A549 treated with CORT108297 at 1 μM for 4 hours (cell line): ENCODE measurements at places on chromosomes 7 and 10. TPM values are rescaled to one million over a fixed set of nuclear protein-coding genes. Genes with fewer than 3 reads are reported as not detected.

CDK13 gene
- total RNA-seq, result 19.4 to 21.3 TPM (median 20.3 TPM) in 5 replicates

TDRD1 gene
- not detected in 5 replicates for total RNA-seq

PRDX3 gene
- total RNA-seq, result 299 to 330 TPM (median 326 TPM) in 5 replicates

LLCFC1 gene
- total RNA-seq, result not detected in 5 replicates

ATP5MK gene
- total RNA-seq, result 484 to 582 TPM (median 511 TPM) in 5 replicates

TUBAL3 gene
- total RNA-seq, result 0.23 to 0.57 TPM (median 0.39 TPM) in 5 replicates

PHKG1 gene
- total RNA-seq, result 0.31 to 0.83 TPM (median 0.65 TPM) in 5 replicates

MYO3A gene
- 0.05 TPM in 1 of 5 replicates, not detected in the others for total RNA-seq

ANXA8L1 gene
- 86.4 to 129 TPM (median 111 TPM) in 5 replicates for total RNA-seq

UCN3 gene
- not detected in 5 replicates for total RNA-seq

ATRNL1 gene
- total RNA-seq, result 0.14 to 0.30 TPM (median 0.22 TPM) in 5 replicates

AMPH gene
- total RNA-seq, result 0.05 to 0.09 TPM (median 0.07 TPM) in 5 replicates

EPO gene
- total RNA-seq, result not detected in 5 replicates

TRPV5 gene
- not detected in 5 replicates for total RNA-seq

IL15RA gene
- total RNA-seq, result 2.9 to 5.0 TPM (median 3.8 TPM) in 5 replicates

PPP1R9A gene
- total RNA-seq, result 3.1 to 4.9 TPM (median 4.0 TPM) in 5 replicates

TMEM273 gene
- total RNA-seq, result not detected in 5 replicates

GAD2 gene
- total RNA-seq, result not detected in 5 replicates

RET gene
- total RNA-seq, result 0.50 to 0.98 TPM (median 0.67 TPM) in 5 replicates
